AG10803 (cell line): ENCODE measurements at places on chromosomes 5 and 9.
A peak's percentile ranks its signal among the peaks of the same experiment; 100 is the strongest.

GRCh38 chr5:122756264-122756911 is 18.5 kb upstream of the SNX2 start:
- peak; percentile 70 for DNase-seq

- DNase-seq, result no peak
Measured at GRCh38 chr9:127074561-127075548, 47.6 kb downstream of the ANGPTL2 start.

DNA sequence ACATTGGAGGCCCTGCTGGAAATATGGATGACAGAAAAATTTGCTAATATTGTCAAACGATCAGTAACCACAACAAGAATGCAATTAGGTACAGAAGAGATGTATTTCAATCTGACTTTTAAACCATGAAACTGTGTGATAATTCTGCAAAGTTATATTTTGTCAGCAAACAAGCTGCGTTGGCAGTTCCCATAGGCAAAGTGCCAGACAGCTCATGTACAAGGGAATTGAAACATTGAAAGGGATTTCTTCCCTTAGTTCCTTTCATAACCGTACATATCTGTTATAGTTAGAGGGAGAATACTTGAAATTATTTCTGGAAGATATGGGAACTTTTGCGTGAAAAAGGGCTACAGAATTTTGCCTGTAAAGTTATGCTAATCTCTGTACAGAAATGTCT is 419.4 kb upstream of the PTGER4 start:
- no peak for DNase-seq

- peak; percentile 18 for DNase-seq
Measured at GRCh38 chr5:155085282-155085989, 71.9 kb downstream of the KIF4B start.

DNA sequence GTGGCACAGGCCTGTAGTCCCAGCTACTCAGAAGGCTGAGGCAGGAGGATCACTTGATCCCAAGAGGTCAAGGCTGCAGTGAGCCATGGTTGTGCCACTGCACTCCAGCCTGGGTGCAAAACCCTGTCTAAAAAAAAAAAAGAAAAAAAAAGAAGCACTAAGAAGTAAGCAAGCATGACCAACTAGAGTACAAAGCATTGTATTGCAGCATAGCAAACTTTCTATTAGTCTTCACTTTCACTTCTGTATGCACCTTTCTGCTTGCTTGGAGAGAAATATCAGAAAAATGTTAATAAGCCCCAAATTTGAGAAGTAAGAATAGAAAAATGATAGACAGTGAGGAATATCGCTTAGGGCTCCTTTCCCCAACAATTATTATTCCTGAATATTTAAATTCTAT is 497.7 kb upstream of the WWC1 start:
- DNase-seq, result no peak

DNA sequence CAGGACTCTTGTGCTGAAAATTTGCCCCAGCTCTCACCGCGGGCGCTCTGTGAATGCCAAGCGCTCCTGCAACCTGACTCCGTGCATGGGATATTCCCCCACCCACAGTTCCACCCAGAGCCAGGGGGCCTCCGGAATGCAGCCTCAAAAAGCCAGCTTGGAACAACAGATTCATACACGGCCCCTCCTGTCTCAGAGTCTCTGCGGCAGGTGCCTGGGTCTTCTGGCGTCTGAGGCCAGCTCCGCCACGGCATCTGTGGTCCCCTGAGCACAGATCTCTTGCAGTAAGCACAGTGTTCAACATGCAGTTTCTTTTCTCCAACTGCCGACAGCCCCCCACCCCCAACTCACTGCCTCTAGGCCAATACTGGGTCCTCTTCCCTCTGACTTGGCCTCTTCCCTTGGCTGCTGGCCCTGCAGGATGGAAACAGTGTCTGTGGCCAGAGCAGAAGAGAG is 355.7 kb upstream of the IRX2 start:
- no peak for DNase-seq

- no peak for DNase-seq
Measured at GRCh38 chr5:1162751-1163150, 38.6 kb upstream of the SLC6A19 start.

DNA sequence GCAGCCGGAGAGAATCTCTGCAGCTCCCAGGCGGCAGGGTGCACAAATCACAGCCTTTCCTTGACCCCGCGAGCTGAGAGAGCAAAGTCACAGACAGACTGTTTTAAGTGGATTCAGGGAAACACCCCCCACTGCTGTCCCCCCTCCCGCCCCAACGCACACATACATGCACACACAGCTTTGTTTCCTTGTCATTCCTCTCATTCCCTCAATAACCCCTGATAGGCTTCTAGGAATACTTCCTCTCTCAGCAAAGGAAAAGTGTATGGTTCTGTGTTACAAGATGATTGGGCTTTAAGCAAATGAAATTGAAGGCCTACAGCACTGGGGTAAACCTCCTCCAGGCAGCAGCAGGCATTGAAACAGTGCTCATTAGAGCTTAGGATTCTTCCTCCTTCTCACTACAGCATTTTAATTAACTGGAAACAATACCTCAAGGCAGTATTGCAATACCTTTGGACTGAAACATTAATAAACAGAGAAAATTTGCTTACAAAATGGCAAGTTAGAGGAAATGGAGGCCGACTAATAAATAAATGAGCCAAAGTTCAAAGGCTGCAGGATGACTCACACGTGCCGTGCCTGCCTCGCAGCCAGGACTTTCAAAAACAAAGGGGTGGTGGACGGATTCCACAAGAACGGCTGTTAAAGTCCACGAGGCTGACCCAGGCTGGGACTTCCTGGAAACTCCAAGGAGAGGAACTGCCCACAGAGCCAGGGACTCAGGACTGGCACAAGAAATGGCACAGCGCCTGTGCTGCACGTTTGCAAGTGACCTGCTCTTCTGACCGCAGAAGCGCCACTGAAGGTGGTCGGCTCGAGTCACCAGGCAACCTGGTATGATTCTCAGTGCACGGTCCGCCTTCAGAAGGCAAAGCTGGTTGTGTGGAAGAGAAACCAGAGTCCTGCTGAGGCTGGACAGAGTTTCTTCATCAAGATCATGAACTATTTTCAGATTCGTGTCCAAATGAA is 236.2 kb downstream of the SYK start:
- DNase-seq, result peak; percentile 82

DNA sequence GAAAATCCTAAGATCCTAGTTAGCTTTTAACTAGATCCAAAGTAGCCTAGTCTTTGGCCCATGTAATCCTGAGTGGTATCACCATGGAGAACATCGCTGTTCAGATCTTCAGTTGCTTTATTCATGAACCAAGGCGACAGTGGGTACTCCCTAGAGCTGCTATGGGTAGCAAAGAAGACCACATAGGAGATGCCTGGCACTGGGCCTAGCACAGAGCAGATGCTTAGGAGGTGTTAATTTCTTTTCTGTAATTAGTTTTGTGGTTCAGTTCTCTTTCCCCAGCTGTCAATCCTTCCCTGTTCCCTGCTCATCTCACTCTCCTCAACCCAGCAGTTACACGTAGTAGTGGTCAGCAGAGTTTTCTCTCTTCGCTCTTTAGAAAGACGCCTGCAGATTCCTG is 9.3 kb downstream of the CAST start:
- DNase-seq, result no peak

DNA sequence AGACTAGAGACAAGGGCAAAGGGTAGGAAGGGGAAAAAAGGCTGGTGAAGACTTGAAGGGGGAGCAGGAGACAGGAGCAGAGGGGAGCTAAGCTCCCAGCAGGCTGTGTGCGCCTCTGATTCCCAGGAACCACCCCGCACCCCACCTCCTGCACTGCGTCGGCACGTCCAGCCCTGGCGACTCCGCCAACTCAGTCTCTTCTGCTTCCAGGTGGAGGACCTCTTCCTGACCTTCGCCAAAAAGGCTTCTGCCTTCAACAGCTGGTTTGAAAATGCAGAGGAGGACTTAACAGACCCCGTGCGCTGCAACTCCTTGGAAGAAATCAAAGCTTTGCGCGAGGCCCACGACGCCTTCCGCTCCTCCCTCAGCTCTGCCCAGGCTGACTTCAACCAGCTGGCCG is 30.5 kb downstream of the DYNC2I2 start:
- DNase-seq, result no peak

- DNase-seq, result peak; percentile 69
Measured at GRCh38 chr9:131609099-131609830, 63.9 kb downstream of the PRRT1B start.

GRCh38 chr9:14096258-14096922 is 217.6 kb downstream of the NFIB start:
- peak; percentile 30 for DNase-seq

- no peak for DNase-seq
Measured at GRCh38 chr5:59605915-59606314, 287.6 kb downstream of the PDE4D start.

DNA sequence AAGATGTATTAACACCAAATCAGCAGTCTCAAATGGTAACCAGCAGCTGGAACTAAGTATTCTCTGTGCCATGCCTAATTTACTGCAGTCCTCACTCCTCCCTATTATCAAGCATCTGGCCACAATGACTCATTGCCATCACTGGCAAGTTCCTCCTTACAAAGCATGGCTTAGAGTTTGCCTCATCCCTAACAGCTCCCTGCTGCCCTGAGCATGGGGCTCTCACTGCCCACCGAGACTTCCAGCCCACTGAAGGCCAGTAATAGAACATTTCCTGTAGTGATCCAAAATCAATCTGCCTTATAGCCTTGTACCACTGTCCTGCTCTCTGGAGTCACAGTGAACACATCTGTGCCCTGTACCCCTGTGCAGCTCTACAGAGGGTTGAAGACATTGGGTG is 211.9 kb upstream of the TRIM32 start:
- peak; percentile 75 for DNase-seq

DNA sequence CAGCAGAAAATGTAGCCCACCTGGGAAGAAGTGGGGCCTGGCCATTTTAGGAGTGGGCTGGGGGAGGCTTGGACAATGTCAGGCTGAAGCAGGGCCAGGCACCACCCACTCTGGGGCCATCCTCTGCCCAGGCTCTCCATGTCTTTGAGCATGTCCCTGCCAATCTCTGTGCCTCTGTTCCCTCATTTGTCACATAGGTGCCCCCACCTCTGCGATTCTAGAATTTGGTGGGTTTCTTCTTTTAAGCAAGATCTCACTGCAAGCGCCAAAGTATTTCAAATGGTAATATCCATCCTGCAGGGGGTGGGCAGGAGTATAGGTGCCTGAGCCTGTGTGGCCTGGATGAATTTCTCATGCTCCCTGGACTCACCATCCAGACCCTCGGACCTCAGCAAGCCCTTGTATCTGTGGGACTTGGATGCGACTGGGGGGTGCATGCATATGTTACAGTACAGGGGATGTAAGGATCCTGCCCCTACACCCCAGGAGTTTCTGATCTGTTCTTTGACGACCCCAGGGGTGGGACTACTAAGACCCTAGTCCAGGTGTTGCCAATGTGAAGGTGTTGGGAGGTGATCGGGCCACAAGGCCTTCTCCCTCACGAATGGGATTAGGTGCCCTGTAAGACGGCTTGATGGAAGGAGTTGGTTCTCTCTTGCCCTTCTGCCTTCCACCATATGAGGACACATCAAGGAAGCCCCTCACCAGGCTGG is 4.3 kb downstream of the CD74 start:
- DNase-seq, result no peak

GRCh38 chr9:114112778-114113584 is 13.9 kb upstream of the KIF12 start:
- DNase-seq, result peak; percentile 81

GRCh38 chr9:73344060-73344459 is 192.4 kb downstream of the ANXA1 start:
- no peak for DNase-seq

DNA sequence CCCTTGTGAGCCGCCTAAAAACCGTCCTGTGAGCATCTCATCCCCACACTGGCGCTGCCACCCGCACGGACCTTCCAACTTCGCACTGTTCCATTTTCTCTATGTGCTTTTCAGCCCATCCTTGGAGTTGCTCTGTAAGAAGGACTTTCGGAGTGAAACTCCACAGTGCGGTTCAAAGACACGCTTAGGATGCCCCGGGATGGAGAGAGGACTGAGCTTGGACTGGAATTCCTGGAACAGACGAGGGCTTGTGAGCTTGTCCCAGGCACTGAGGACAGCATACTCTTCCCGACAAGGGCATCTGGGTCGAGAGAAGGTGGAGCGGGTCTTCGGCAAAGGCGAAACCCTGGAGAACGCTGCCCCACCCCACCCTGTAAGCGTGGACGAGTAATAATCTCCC is 187.8 kb downstream of the MEF2C start:
- DNase-seq, result no peak

DNA sequence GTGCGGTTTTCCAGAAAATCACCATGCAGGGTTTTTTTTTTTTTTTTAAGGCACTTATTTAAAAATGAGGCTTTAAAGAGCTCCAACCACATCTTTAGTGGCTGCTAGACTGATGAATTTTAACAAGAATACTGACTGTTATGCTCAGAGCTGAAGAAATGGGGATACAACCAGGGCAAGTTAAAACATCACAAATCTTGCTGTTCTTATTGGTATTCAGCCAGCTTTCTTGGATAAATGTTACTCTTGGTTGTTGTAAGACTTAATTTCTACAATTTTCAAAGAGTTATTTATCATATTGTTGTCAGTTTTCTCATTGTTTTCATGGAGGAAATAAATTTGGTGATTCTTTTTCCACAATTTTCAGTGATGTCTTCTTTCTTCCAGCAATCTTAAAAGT is 352.8 kb upstream of the FAM174A start:
- DNase-seq, result no peak

DNA sequence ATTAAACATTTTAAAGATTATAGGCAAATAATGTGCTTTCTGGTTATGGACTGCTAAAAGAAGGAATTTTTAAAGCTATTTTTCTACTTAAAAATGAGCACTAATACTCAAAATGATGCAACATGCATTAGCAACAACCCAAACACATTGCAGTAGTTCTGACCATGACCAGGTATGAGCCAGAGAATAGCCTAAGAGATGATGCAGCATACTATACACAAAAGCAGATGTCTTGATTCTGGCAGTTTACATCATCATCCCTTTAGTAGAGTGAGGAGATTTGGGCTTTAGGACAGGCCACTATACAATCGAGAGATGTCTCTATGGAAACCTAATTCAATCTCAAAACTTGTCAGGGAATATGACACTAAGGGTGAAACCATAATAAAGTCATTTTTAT is 307.1 kb downstream of the PRR16 start:
- peak; percentile 79 for DNase-seq

GRCh38 chr9:37926737-37927118 is 22.8 kb upstream of the SLC25A51 start:
- no peak for DNase-seq

DNA sequence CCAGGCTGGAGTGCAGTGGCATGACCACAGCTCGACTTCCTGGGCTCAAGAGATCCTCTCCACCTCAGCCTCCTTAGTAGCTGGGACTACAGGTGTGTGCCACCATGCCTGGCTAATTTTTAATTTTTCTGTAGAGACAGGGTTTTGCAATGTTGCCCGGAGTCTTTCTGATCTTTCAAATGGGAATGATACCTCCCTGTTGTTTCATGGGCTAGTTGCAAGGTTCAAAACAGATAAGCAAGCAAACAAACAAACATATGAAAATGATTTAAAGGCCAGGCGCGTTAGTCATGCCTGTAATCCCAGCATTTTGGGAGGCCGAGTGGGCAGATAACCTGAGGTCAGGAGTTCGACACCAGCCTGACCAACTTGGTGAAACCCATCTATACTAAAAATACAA is 45.3 kb upstream of the PLPP1 start:
- no peak for DNase-seq

GRCh38 chr9:23596913-23597634 is 229.0 kb downstream of the ELAVL2 start:
- no peak for DNase-seq
